ENCODE measurements at places on chromosomes 12 and 14. TPM values are rescaled to one million over a fixed set of nuclear protein-coding genes. Genes with fewer than 3 reads are reported as not detected.

- no peak overlapping the region for H3K4me3 ChIP-seq
- peak overlapping the region; percentile 69 for H3K27ac ChIP-seq
- no peaks in the 10 kb centered on the region for H3K27me3 ChIP-seq
- DNase-seq, result no peak
These were observed 228.8 kb upstream of the RGS6 start for GRCh38 chr14:71703477-71703876.

- DNase-seq, result peak; percentile 82
- H3K36me3 ChIP-seq, result no peaks in the 10 kb centered on the region
- H3K4me1 ChIP-seq, result peaks cover 13% of the 10 kb centered on the region
- H3K27me3 ChIP-seq, result peaks cover 11% of the 10 kb centered on the region
These were observed at the start of gene ZBTB39 for GRCh38 chr12:57005980-57006808. Gene ZBTB39, minus strand, starts transcription at chr12:57006546. Its CDS starts 1,629 bp downstream, at chr12:57004917.

The OR6C6 gene
- total RNA-seq, result not detected

The CAND1 gene
- 195 TPM for total RNA-seq

DNA sequence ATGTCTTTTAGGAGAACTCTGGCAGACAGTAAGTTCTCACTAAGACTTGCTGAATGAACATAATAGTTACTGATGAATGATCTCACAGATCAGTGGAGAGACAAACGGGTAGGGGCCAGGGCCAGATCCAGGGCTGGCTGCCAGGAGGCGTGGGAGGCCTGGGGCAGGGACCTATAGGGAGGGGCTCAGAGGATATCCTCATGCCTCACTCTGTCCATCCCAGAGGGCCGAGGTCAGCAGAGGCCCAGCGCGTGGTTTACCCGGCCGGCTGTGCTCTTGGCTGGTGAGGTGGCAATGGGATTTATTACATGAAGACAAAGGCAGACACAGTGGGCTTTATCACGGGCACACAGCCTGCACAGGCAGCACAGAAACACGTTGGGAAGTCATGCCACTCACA, 85.4 kb downstream of the CHGA start:
- peak overlapping the region; percentile 66 for H3K27ac ChIP-seq
- peaks cover 29% of the 10 kb centered on the region for H3K27me3 ChIP-seq
- H3K4me3 ChIP-seq, result peak overlapping the region; percentile 48
- no peak for DNase-seq

DNA sequence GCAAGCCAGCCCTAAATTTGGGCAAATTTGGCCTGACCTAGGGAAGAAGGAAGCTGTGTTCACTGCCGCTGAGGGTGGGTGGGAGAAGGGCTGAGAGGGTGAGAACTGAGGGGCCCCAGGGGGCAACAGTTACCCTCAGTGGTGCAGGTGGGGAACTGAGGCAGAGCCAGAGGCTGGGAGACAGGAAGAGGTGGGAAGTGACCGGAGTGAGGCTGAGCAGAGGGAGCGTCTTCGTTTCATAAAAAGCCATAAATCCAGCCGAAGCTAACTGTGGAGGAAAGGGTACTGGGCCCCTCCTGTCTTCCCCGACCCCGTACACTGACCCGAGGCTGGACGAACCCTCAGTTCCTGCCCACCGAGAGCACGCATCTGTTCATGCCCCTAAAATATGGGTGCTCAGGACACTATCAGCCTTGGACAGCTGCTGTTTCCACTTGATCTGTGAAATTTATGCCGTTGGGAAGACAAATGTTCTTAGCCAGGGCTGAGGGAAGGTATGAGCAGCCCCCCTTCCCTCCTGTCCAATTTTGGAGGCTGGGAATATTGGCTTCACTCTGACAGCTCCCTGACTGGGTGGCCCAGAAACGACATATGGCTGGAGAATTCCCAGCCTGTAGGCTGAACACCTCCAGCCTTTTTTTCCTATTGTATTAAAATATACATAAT, 116.5 kb downstream of the KIF26A start:
- peaks cover 5% of the 10 kb centered on the region for H3K27me3 ChIP-seq
- peaks cover 4% of the 10 kb centered on the region for H3K4me1 ChIP-seq
- peaks cover 4% of the 10 kb centered on the region for H3K36me3 ChIP-seq
- DNase-seq, result peak; percentile 7
- peak overlapping the region; percentile 54 for H3K27ac ChIP-seq

The LHX5 gene
- total RNA-seq, result 3.1 TPM

The SERPINA3 gene
- total RNA-seq, result not detected

DNA sequence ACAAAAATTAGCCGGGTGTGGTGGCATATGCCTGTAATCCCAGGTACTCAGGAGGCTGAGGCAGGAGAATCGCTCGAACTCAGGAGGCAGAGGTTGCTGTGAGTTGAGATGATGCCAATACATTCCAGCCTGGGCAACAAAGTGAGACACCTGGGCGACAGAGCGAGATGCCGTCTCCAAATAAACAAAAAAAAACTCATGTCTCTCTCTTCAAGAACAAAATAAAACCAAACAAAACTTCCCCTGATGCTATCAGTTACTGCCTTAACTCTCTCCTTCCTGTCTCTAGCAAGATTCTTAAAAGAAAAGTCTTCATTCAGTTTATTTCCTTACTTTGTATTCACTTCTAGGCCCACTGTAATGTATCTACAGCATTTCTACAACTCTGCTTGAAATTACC, 20.8 kb downstream of the KLHL28 start:
- no peak overlapping the region for H3K4me3 ChIP-seq
- no peaks in the 10 kb centered on the region for H3K4me1 ChIP-seq
- peaks cover 29% of the 10 kb centered on the region for H3K36me3 ChIP-seq
- no peak overlapping the region for H3K27ac ChIP-seq
- DNase-seq, result no peak

All from glutamatergic neuron (in vitro differentiated cells).